ENCODE measurements at places on chromosomes 2 and 18. TPM values are rescaled to one million over a fixed set of nuclear protein-coding genes. Genes with fewer than 3 reads are reported as not detected.
A peak's percentile ranks its signal among the peaks of the same experiment; 100 is the strongest.

OSBPL6 gene
- total RNA-seq: 5.3 TPM

EVA1A gene
- 66.7 TPM for total RNA-seq

PAX8 gene
- total RNA-seq: 0.68 TPM

SERPINB3 gene
- 0.17 TPM for total RNA-seq

GNLY gene
- not detected for total RNA-seq

DCDC2C gene
- total RNA-seq: under 0.01 TPM

RPRD1A gene
- total RNA-seq: 58.4 TPM

DNA sequence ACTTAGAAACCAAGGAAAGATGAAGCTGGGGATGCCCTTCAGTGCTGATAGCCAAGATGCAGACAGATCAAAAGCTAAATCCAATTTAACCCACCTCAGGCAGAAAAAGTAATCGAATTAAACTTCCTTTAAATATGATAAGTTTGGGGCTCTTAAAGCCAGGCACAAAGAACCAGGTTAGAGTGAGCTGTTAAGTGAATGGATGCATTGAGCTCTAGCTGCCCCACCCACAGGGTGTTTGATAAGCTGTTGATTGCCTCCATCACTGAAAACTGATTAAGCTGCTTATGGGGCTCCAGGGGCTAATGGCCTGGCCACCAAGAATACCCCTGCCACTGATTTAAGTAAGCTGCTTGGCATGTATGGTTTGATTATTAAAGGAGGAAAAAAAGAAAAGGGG lies 119.8 kb downstream of the PLEKHM3 start:
- DNase-seq: no peak

- DNase-seq: no peak
Measured at GRCh38 chr18:9353596-9353995, 19.0 kb downstream of the TWSG1 start.

- no peak for DNase-seq
Measured at GRCh38 chr2:226793646-226794045, 6.0 kb downstream of the IRS1 start.

DNA sequence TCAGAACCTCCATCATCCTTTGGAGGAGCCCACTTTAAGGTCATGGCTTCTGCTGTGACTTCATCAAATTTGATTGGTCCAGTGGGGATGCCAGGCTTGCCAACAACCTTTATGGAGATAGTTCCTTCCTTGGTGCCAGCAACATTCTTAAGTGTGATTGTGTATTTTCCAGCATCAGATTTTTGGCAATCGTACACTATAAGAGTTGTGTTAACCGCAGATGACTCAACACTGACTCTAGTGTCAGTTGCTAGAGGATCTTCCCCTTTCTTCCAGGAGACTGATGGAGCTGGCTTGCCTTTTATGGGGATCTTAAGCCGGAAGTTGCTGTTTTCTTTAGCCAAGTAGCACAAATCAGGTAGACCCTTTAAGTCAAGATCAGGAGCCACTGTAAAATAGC lies 98.7 kb downstream of the PLEKHA3 start:
- no peak for DNase-seq

- no peak for DNase-seq
Measured at GRCh38 chr18:57581301-57581934, 5.1 kb downstream of the FECH start.

DNA sequence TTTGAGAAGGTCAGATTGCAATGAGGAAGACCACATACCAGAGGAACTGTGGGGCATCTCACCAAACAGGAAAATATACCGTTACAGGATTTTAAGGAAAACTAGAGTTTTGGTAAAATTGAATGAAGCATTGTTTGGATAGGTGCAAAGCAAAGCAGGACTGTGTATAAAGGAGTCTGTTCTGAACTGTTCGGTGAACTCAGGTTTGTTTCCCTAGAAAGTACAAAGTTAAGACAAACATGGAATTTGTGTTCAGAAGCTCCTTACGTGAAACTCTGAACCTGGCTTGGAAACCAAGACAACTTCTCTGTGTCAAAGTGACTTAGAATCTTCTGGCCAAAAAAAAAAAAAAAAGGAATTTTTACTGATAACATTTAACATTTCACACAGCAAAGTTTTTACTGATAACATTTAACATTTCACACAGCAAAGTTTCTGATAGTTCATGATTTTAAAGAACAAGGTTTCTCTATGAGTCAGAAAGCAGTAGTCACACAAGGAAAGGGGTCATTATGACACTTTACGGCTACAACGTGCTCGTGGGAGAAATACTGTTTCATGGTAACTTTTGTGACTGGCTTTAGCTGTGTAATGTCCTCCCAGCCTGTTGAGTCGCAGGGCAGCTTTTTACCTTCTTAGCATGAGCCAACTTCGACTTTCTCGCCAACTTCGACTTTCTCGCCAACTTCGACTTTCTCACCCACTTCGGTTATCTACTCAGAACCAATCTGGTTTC lies 21.2 kb upstream of the TET3 start:
- DNase-seq: no peak

DNA sequence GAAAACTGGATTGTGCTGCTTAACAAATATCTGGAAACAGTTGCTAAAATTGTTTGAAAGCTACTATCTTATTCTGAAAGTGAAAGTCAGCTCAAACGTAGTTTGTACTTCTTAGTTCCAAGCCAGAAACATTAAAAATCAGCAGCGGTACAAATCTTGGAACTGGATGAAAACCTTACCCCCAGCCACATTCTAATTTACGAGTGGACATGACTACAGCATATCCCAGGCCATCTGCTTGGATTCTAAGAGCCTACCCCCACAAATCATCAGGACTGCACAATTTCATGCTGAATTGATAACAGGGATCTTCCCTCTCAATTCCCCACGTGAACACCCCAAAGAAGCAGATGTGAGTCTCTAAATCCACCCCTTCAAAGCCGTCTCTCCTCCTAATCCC lies 158.7 kb upstream of the NCKAP5 start:
- no peak for DNase-seq

DNA sequence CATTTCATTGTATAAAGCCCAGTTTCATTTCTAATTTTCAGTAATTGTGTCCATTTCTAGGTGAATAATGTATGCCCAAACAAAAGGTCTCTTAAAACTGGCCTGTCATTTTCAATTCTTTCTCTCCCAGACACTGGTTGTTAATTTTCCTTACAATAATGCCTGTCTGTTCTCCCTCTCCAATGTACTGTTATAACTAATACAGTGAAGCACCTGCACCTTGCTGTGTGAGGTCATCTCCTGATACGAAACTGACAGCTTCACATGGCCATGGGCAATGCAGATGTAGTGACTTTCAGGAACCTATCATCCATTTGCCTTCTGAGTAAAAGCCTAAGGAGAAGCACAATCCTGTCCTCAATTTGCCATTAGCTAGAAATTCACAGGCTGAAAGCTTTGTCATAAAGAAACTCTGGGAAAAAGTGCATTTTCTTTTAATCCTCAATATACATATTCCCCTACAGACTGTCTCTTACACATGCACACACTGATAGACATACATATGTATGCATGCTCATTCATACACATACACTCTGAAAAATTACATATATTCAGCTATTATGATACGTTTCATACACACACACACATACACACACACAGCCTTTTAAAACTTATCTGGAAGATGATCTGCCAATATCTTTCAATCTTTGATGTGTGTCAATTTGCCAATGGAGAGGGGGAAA lies 1030.3 kb downstream of the TDRD15 start:
- no peak for DNase-seq

GRCh38 chr2:37412231-37412630 lies 67.8 kb downstream of the QPCT start:
- DNase-seq: no peak

DNA sequence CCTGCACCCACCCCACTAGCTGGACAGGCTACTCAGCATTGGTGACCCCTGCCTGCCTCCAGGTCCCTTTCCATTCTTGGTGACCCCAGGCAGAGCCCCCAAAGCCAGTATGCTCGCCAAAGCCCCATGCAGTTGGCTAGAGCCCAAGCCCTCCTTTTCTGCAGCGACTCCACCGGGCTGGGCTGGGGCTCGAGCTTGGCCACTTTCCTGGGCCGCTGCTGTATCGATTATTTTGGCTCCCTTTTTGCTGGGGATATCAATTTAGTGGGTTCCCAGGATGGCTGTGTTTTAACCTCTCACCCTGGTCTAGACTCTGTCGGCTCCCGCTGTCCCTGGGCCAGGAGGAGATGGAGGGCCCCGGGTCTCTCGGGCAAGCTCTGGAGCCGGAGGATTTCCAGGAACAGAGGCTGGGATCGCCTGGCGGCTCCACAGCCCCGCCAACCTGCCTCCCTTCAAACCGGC lies 76.0 kb downstream of the SMAD7 start:
- no peak for DNase-seq

DNA sequence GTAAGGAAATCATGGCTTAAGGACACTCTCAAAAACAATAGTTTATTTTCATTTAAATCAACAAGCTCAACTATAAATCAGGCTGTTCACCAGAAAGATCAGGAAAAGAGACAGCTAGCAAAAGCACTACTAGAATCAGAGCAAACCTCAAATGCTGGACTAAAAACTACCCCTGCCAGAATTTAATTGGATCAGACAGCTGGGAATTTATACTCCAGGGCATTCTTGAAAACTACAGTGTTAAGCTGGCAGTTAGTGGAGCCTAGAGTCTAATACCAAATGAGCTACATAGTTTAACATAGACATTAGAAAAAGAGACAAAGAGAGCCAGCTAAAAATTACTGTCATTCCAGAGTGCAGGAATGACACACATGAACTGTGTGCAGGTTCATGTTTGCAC lies 1016.4 kb upstream of the CRIM1 start:
- DNase-seq: no peak

- DNase-seq: no peak
Measured at GRCh38 chr2:27304488-27305240, 3.6 kb downstream of the UCN start.

DNA sequence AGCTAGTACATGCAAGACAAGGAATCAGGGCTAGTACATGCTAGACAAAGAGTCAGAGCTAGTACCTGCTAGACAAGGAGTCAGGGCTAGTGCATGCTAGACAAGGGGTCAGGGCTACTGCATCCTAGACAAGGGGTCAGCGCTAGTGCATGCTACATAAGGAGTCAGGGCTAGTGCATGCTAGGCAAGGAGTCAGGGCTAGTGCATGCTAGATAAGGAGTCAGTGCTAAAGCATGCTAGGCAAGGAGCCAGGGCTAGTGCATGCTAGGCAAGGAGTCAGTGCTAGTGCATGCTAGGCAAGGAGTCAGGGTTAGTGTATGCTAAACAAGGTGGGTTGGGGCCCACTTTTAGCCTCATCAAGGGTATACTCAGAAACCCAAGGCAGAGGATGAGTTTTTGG lies 90.1 kb upstream of the FAM136A start:
- no peak for DNase-seq

DNA sequence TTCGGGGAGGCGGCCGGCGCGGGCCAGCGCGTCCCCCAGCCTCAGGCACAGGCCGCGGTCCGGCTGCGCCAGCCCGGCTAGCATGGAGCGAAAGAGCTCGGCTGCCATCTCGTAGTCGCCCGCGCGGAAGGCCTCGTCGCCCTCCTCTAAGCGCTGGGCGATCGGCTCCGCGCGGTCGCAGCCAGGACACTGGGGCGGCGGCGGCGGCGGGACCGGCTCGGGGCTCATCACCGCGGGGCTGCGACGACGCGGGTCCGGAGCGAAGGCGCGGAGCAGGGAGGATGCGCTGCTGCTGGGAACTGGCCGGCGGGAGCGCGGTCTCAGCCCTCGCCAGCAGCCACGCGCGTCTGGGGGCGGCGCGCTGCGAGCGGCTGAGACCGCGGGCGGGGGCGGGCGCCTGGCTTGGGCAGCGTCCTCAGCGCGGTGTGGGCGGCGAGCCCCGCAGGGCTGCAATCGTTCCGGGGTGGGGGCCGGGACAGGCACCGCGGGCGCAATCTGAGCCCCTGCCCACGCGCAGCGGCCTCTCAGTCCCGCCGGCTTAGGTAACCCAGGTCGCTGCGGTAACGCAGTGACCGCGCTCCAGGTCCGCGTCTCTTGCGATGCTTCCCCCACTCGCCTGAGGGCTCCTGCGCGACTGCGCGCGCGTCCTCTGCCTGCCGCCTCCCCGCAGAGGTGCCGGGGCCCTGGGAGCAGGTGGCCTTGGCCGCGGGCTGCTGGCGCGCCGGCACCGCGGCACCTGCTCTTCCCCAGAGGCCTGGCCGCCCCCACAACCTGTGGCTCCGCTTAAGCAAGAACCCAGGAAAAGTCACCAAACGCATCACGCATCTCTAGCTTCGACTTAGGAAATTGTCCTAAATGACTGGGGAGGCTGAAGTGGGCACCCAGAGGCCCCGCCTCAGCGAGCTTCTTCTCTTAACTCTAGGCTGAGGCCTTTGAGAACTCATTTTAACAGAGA lies at the start of gene LONRF2:
Gene LONRF2 (minus strand): TSS at position 636 of the 955 bp plus-strand sequence. CDS start 408 bp downstream, at position 228.
- peak; percentile 1 for DNase-seq

- no peak for DNase-seq
Measured at GRCh38 chr2:3970791-3971651, 267.6 kb downstream of the DCDC2C start.

DNA sequence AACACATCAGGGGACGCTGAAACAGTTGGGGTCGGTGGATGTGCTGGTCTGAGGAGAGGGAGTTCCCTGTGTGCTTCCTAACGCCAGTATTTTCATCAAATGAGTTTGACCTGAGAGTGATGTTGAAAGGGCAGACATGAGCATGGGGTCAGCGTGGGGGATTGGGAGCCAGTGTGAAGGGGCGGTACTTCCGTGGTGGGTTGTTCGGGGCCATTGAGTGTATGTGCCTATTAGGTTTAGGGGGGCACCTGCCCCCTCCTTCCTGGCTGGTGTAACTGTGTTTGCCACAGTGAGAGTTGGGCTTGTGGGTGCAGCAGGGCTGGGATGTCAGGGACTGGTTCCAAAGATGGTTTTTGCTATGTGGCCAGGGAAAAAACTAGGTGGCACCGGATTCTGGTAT lies 24.4 kb downstream of the SPEG start:
- DNase-seq: no peak

DNA sequence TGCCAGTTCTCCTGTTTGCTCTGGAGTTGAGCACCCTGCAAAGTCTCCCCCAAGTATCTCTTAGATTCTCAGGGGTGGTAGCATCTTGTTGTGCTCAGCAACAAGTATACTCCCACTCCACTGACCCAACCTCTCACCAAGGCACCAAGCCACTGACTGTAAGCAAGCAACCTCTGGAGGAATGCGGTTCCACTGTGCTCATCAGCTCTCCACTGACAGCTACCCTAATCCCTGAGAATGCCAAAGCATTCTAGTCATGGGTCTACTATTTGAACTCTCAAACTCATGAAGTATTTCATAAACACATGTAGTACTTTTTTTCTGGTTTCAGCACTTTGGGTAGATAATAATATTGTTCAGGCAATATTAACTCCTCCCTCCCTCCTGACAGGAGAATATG lies 170.0 kb downstream of the EPHA4 start:
- DNase-seq: no peak

- no peak for DNase-seq
Measured at GRCh38 chr18:32550963-32551362, 80.3 kb upstream of the GAREM1 start.

DNA sequence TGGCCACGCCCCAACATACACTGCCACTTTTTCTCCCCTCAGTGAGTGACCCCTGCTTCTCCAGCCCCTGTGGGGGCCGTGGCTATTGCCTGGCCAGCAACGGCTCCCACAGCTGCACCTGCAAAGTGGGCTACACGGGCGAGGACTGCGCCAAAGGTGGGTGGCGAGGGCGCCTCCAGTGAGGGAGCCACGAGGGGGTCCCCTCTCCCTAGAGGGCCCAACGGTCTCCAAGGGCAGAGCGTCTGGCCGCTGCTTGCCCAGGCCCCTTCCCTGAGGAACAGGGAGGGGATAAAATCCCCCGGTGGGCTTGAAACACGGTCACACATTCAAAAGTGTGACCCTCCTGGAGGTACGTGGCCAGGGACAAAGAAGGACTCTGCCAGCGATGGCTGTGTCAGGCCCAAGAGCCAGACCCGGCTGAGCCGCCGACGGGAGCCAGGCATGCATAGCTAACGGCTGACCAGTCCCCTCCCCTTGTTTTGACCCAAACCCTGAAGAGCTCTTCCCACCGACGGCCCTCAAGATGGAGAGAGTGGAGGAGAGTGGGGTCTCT lies 37.2 kb downstream of the MTERF4 start:
- no peak for DNase-seq

Measured in dermis blood vessel endothelial cell (primary cell).